ENCODE measurements at places on chromosomes 5 and 9.

DNA sequence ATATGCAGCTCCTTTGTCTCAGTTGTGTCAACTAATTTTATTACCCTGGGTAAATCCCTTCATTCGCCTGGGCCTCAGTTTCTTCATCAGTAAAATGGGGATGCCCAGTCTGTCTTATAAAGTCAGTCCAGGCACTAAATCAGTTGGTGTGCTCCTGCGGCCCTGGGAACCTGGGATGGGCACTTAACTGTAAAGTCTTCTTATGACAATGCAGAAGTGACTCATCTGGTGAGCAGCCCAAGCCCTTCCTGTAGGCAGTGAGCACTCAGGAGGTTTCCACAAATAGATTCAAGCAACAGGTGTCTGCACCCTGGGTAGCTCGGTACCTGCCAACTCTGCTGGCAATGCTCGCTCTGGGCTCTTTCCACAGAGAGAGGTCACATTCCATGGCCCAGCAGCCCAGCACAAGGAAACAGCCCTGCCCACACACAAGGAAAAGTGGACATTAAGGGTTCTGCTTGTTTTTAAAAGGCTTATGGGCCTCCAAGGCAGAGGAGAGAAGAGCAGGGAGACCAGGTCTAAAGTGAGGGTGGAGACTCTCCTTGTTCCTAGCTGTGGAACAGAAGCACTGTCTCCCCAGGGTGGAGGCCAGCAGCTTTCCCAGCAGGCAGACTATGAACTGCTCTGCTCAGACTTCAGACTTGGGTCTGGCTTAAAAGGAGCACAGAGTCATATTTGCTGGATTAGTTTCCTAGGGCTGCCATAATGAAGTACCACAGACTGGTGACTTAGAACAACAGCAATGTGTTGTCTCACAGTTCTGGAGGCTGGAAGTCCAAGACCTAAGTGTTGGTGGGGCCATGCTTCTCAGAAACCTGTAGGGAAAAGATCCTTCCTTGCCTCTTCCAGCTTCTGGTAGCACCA, 89.7 kb upstream of the ADRA1B start:
- DNase-seq, result no peak

- no peak for DNase-seq
These were observed 146.4 kb downstream of the SGCD start for GRCh38 chr5:156473269-156473908.

DNA sequence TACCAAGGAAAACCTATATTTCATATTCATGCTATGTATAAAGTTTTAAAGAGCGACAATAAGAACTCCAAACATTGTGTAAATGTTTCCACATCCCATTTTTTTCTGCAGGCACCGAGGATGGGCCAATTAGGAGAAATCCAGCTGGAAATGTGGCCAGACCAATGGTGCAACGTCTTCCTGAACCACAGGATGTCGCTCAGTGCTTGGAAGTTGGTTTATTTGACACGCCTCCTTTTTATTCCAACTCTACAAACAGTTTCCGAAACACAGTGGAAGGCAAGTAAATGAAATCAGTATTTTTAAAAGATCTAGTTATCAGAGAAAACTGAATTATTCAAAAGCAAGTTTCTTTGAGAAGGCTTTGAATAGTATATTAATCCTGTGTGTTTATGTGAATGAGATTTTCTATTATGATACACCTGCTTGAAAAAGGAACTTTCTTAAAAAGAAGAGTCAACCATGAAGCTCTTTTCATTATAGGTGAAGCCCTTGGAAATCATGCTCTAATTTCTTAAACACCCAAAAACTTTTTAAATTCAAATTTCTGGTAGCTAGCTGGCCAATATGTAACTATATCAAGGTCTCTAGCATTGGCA, 9.1 kb downstream of the TYRP1 start:
- no peak for DNase-seq

DNA sequence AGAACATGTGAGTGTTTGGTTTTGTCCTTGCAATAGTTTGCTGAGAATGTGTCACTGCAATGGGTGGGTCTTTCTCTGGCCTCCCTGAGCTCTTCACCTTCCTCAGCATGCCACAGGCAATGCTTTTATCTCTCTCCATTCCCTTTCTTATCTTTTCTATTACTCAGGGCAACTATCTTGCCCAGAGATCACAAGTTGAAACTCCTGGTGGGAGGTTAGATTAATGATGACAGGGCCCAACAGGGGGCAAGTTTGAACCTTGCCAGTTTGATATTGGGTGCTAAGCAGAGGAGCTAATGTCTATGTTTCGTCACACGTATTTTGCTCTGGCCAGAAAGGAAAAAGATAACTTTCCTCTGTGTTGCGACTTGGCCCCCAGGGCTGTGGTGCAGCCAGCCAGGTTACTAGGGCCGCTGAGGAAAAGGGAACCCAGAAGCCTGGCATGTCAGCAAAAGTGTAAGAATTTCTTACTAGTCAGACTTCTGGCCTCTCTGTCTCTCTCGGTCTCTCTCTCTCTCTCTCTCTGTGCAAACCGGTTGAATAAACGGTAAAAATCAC, 299.3 kb upstream of the POU5F2 start:
- DNase-seq, result no peak

DNA sequence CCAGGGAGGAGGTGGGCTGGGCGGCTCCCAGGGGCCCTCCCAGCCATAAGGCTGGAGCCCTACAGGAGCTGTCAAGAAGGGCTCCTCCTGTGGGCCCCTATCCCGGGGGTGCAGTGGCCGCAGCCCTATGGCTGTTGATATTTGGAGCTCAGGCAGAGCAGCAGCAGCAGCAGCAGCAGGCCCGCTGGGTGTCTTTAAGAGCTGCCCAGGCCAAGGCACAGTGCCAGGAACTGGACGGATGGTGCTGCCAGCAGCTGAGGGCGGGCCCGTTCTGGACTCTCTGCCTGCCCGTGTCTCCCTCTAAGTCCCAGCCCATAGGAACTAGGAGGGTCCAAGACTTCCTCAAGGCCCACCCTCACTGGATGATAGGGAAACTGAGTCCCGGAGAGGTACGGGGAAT, 3.6 kb downstream of the AK1 start:
- no peak for DNase-seq

GRCh38 chr5:136066661-136067271, 38.0 kb downstream of the TGFBI start:
- DNase-seq, result no peak

- no peak for DNase-seq
These were observed 415.7 kb downstream of the ZNF608 start for GRCh38 chr5:124330595-124331220.

GRCh38 chr9:98866435-98867102, 59.1 kb downstream of the GALNT12 start:
- no peak for DNase-seq

DNA sequence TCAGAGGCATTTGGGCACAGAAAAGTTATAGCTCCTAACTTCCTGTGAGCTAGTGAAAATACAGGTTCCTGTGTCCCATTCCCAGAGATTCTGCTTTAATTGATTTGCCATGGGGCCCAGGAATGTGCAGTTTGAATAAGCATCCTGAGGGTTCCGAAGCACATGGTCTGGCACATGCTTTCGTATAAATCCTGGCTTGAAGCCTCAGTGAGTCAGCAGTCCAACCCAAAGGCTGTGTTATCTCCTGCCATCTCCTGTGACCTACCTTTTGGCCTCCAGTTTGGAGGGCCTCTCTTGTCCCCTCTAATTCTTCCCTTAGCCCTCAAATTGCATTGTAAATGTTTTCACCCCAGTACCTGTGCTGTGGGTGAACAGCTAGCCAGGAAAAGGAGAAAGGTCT, 183.8 kb downstream of the NR3C1 start:
- DNase-seq, result no peak

DNA sequence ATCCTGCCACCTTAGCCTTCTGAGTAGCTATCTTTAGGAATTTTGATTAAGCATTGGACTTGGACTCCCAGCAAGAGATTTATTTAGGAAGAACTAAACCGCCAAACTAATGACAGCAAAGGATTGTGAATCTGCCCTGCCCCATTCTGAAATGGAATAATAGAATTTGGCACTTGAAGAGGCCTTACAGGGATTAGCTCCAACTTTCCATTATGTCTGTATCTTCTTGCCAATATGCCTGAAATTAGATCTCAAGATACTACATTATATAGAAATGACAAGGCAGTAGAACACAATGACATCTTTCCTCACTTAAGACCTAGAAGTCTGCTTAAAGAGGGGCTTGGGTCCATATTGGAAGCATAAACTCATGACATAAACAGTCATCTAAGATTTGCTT, 77.0 kb upstream of the DPYSL3 start:
- no peak for DNase-seq

DNA sequence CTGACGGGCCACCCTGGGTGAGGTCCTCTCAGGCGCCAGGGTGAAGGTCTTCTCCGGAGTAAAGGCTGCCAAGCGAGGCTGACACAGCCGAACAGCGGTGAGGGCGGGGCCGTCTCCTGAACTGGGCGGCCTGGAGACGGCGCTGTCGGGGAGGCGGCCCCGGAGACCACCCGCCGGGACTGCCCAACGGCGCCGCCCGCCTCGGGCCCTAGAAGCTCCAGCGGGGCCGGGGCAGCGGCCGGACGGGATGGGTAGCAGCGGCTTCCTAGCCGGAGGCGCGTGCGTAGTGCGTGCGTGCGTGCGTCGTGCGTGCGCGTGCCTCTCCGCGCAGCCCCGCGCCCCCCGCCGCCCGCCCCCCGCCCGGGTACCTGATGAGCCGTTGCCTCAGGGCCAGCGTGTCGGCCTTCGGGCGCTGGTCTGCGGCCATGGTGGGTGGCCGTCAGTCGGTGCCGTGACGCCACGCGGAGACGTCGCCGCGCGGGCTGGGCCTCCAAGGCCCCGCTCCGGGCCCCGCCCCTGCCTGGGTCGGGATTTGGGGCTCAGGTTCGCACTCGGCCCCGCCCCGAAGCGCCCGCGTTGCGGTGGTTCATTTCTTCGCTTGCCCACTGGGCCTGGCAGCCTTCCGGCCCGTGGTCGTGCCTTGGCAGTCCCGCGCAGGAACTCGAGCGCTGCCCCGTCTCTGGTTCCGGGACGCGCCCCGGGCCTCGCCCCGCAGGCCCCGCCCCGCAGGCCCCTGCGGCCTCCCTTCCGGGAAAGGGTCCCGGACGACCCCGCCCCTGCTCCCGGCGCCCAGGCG, at the start of gene PHYKPL:
PHYKPL (minus strand) TSS at position 679 of the 796 bp plus-strand sequence; CDS start at position 427, 252 bp downstream.
- peak; percentile 50 for DNase-seq

GRCh38 chr9:113622600-113623400, 159.3 kb downstream of the RGS3 start:
- DNase-seq, result no peak

DNA sequence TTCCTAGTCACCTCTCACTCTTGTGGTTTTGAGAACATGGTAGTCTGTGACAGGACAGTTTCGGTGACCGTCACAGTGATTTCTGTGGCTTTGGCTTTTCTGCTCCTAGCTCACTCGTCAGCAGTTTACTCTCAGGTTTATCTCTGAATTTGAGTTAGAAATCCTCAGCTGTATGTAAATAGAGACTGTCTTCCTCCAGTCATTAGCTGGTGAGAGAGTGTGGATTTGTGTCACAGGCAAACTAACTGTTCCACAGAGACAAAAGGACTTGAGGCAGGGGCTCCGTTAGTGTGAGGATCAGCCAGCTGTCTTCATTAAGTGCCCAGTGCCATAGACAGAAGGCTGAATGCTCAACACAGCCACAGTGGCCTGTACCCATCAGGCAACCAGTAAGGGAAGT, 131.4 kb downstream of the CD180 start:
- no peak for DNase-seq

DNA sequence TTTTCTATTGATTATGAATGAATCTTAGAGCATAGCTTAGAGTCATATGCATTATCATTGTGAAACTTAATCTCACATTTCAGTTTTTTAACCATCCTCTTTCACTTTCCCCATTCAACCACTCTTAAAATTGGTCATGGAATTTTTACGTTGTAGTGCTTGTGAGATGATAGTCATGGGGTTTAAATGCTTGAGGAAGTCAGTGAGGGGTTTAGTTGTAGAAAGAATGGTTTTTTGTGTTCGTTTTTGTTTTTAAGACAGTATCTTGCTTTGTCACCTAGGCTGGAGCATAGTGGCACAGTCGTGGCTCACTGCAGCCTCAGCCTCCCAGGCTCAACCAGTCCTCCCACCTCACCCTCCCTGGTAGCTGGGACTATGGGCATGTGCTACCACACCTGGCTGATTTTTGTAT, 19.6 kb downstream of the UGCG start:
- DNase-seq, result no peak
